IPS-NIHi11 (cell line): ENCODE measurements at places on chromosomes 12 and 14.

GRCh38 chr12:93580682-93581081 is 8.2 kb downstream of the SOCS2 start:
- no peak for DNase-seq

GRCh38 chr12:113676117-113676516 is 204.4 kb upstream of the LHX5 start:
- DNase-seq: no peak

DNA sequence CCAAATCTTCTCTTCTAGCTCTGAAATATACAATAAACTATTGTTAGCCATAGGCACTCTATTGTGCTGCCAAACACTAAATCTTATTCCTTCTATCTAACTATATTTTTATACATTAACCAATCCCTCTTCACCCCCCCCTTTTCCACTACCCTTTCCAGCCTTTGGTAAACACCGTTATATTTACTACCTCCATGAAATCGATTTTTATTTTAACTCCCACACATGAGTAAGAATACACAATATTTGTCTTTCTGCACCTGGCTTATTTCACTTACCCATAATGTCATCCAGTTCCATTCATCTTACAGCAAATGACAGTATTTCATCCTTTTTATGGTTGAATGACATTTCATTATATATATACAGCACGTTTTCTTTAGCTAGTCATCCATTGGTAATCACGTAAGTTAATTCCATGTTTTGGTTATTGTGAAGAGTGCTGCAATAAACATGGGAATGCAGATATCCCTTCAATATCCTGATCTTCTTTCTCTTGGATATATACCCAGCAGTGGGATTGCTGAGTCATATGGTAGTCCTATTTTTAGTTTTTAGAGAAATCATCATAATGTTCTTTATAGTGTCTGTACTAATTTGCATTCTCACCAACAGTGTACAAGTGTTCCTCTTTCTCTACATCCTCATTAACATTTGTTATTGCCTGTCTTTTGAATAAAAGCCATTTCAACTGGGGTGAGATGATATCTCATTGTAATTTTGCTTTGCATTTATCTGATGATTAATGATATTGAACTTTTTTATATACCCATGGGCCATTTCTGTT is 34.2 kb upstream of the PLBD1 start:
- DNase-seq: no peak

GRCh38 chr14:63174760-63175191 is 29.5 kb upstream of the RHOJ start:
- peak; percentile 52 for DNase-seq

DNA sequence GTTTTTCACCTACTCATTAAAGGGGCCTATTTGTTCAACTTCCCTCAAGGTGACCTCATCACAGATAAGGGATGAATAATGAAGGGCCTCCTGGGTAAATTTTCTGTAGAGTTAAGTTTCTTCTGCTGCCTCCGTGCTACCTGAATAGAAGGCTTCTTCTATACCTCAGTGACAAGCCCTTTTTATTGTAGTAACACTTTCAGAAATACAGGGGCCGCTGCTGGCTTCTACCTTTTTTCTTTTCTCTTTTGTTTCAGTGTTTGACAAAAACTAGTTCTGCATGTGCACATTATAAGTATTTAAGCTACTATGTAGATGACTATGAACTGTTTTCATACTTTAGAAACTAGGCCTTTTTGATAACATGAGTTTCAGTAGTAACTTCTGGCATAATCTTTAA is 207.0 kb downstream of the NAV3 start:
- no peak for DNase-seq

DNA sequence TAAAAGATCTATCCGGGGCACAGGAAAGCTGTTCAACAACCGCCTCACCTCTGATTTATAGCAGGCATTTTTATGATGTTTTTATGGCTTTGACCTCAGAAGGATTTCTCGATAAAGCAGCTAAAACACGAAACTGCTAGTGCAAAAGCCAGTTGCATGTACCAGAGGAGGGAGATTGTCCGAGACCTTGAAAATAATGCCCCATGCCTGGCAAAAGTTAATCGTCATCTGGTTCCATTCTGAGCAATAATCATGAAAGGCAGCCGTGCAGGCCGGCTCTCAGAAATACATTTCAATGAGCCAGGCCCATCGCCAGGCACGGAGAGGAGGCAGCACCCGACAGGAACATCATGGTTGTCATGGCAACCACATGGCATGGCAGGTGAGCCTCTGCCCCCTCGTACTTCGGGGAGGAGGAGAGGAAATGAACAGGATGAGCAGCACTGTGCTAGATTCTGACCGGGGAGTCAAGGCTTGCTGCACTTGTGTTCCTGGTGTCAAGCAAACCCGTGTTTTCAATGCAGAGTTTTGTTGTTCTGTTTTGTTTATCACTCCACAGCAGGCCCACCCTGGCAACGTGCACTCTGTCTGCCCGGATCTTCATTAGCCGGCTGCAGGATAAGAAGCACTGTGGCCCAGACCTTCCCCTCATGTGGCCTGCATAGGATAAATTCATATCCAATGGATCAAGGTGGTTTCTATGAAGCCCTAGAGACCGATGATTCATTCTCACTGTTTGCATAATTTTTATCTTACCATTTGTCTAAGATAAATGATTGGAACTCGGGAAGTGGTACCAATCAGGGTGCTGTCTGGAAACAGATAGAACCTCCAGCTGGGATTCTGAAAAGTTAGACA is 160.2 kb downstream of the RIMBP2 start:
- no peak for DNase-seq

- no peak for DNase-seq
Measured at GRCh38 chr12:13436696-13437391, 240.3 kb downstream of the EMP1 start.

DNA sequence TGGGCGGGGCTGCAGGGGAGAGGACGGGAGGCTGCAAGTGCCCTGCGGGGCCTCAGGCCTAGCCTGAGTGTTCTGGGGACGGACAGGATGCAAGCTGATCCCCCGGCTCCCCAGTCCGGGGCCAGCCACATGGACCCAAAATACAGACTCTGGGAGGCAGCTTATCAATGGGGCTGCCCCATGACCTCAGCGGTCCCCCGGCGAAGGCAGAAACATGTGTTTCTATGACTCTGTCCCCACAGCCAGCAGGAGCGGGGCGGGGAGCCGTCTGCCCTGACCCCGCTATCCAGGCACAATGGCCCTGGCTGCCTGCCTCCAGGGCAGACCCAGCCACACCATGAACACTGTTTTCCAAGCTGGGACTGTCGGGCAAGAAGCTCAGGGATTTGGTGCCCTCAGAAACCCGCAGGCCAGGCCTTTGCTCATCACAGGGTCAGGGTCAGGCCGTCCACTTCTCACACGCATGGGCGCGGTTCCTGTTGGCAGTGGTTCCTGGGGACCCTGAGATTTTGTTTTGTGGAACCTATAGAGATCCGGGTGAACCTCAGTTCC is 75.0 kb downstream of the RFLNA start:
- no peak for DNase-seq

GRCh38 chr14:70018230-70018629 is 139.0 kb downstream of the SMOC1 start:
- no peak for DNase-seq

DNA sequence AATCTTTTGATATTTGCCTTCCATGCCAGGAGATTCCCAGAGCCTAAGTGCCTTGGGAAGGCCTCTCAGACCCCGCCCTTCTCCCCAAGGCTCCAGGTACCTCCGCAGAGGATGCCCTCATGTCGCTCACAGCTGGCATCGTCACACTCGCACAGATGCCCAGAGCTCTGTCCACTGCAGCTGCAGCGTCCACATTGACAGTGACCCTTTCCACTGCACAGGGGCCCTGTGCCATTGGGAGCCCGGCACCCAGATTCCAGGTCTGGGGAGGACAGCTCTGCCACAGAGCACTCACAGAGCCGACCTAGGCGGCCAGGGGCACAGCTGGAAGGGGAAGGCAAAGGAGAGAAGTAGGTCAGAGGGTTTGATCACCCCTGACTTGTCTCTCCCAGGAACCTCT is 12.3 kb upstream of the CSAD start:
- no peak for DNase-seq

- DNase-seq: no peak
Measured at GRCh38 chr12:115620816-115621215, 656.7 kb downstream of the MED13L start.

DNA sequence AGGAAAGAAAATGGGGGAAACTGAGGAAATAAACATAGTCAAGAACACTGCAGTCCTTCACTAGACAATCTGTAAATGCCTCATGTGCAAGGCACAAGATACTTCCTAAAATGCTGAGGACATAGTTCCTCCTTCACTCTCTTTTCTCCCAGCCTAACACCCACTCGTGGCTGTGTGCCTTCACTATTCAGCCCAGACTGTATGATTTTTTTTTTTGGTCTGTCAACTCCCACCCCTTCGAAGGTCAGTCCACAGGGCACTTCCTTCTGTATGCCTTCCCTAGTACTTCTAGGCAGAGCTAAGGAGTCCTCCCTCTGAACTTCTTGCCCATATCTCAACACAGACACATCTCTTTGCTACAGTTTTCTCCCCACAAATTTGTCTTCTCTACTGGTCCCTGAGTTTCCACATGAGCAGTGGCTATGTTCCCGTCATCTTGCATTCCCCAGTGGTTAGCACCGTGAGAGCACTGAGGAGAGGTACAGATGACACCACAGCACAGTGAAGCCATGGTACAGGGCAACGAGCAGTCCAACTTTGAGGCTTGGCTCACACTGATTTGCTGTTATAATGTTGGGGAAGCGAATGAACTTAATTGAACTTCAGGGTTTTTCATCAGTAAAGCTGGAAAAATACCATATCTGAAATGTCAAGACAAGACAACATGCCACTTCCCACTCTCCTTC is 24.1 kb upstream of the SYCP3 start:
- DNase-seq: no peak

DNA sequence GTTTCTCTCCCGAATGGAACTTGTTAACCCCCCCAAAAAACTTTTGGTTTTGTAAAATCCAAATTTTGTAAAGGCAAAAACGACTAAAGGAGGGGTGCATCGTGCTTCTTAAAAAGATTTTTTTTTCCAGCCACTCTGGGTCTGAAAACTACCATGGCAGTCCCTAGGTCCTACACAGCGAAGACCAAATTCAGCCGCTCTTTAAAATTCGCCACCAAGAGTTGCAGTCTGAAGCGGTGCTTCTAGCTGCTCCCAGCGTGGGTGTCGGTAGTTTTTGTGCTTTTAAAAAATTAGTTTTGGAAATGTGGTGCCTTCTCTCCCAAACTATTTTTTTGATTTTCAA is 873 bp upstream of the GSC start:
- DNase-seq: no peak

DNA sequence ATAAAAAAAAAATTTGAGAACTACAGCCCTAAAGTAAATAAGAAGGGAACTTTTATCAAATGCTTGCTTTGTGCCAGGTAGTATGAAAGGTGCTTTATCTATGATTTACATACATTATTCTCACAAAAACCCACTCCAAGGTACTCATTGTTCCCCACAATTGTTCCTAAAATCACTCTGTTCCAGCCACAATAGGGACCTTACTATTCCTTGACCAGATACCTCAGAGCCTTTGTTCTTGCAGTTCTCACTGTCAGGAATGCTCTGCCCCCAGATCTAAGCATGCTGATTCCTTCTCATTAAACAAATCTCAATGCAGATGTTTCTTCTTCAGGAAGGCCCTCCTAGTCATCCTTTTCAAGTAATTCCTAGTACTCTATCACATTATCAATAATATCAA is 60.2 kb downstream of the PPP1R12A start:
- peak; percentile 50 for DNase-seq
